ENCODE measurements at places on chromosomes 7 and 10.

DNA sequence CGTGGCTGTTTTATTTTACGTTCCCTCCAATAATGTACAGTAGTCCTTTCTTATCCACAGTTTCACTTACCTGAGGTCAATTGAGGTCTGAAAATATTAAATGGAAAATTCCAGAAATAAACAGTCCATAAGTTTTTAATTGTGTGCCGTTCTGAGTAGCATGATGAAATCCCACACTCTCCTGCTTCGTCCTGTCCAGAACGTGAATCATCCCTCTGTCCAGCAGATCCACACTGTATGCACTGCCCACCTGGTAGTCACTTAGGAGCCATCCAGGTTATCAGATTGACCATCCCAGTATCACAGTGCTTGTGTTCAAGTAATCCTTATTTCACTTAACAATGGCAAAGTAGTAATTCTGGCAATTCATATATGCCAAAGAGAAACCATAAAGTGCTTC is 46.3 kb downstream of the STARD3NL start:
- DNase-seq: no peak

DNA sequence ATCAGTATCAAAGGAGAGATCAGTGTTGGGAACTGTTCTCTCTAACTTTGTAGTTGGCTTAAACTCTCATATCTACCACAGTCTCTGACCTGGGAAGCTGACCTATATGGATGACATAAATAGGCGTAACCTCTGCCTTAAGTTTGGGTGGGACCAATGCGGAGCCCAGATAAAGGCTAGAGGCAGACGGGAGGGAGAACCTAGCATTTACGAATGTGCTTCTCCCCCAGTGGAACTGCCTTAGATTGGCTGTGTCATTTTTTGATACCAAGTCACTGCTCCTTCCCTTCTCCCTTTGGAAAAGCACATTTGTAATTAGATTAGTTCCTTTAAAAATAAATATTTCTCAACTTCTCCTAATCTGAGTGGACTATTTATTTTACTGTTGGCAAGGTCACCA is 23.7 kb upstream of the LRRN3 start:
- no peak for DNase-seq

DNA sequence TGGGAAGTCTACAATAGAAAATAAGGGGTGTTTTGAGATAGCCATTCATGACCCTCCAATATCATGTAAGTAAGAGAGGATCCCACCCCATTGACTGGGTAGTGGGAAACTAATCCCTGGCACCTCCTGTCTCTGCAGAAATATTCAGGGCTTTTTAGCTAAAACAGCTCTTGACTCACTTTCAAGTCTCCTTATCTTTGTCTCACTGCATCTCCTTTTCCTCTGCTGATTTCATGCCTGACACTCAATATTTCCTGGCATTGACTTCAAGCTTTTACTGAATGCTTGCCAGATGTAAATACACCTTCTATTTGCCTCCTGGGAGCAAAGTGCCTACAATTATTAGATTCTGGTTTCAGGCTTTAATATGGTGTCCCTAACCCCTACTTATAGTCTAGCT is 57.1 kb downstream of the CHRM2 start:
- DNase-seq: peak; percentile 26

GRCh38 chr10:24907956-24908355 is 44.5 kb downstream of the PRTFDC1 start:
- DNase-seq: no peak

GRCh38 chr10:58291538-58292174 is 22.7 kb downstream of the CISD1 start:
- peak; percentile 33 for DNase-seq

GRCh38 chr7:55280031-55280454 is 85.1 kb upstream of the LANCL2 start:
- DNase-seq: peak; percentile 64

GRCh38 chr7:143429770-143430698 is 13.2 kb upstream of the TAS2R60 start:
- DNase-seq: no peak

DNA sequence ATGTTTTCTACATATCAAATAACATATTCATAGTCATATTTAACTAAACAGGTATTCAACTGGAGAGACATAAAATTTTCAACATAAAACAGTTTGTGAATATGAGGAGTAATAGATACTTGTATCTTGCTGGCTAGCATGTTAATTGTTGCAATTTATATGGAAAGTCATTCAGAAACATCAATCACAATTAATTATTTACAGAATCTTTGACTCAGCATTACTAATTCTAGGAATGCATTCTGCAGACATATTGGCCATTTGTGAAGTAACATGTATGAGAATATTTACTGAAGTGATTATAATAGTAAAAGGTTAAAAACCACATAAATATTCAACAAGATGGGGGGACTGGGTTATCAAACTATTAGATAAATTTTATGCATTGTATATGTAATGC is 203.7 kb downstream of the TSPAN12 start:
- no peak for DNase-seq

DNA sequence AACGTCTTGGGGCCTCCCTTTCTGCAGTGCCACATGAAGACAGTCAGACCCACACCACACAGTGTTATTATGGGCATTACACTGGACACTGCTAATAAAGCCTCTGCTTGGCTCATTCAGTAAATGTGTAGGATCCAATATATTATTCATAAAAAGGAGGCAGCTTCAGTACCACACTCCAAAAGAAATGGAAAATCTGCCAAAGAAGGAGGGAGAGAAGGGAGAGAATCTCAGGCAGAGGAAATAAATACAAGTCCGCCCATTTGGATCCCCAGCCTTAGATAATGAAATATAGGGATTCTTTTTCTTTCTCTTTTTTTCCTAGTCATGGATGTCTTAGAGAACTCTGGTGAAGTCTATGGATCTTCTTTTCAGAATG is 162.2 kb downstream of the ELMO1 start:
- no peak for DNase-seq

GRCh38 chr7:53518319-53518718 is 482.9 kb downstream of the POM121L12 start:
- no peak for DNase-seq

- DNase-seq: no peak
Observed at GRCh38 chr7:4784799-4785198, 9.4 kb downstream of the AP5Z1 start.

GRCh38 chr7:1944619-1945210 is 274.6 kb downstream of the ELFN1 start:
- DNase-seq: no peak

DNA sequence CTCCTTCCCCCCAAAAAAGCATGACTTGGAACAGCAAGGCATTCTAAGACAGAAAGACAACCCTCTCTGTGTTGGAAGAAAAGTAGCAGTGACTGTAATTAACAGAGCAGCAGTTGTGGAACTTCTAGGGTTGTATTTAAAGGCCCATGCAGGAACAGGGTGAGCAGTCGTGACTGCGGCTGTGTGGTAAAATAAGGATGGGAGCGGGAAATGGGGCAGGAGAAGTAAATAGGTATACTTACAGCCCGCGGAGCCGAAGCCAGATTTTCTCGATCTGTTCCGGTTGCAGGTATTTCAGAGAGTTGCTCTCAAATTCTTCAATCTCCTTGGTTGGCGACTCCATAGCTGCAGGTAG is 179 bp downstream of the PDE1C start:
- DNase-seq: no peak

GRCh38 chr10:4776234-4776638 is 49.8 kb upstream of the AKR1E2 start:
- DNase-seq: no peak

DNA sequence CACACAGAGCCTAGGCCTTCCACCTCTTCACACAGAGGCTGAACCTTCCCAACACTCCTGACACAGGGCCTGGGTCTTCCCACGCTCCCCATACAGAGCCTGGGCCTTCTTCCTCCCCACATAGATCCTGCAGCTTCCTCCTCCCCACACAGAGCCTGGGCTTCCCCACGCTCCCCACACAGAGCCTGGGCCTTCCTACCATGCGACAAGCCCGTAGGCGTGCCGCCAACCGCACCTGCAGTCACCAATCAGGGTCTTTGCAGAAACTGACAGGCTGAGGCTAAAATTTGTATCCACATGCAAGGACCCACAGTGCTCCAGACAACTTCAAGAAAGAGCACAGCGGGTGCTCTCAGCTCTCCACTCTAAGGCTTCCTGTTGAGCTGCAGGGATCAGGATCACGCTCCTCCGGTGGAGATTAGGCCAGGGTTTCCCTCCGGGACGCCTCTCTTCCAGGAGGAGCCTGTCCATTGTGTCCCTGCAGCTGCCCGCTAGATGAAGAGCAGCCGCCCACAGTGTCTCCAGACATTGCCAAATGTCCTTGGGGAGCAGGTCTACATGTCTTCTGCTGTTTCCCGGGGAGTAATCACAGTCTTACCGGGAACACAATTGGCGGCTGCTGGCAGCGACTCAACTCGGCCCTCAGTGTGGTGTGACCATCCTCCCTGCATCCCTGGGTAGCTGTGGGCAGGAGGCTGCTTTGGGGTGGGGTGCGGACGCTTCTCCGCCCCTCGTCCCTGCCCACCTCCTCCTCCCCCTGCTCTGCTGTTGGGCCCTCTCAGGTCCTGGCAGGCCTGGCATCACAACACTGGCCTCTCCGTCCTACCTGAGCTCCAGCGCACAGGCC is 9.7 kb downstream of the CFAP46 start:
- DNase-seq: no peak

- no peak for DNase-seq
Observed at GRCh38 chr10:51468424-51468823, 231.0 kb downstream of the CSTF2T start.

DNA sequence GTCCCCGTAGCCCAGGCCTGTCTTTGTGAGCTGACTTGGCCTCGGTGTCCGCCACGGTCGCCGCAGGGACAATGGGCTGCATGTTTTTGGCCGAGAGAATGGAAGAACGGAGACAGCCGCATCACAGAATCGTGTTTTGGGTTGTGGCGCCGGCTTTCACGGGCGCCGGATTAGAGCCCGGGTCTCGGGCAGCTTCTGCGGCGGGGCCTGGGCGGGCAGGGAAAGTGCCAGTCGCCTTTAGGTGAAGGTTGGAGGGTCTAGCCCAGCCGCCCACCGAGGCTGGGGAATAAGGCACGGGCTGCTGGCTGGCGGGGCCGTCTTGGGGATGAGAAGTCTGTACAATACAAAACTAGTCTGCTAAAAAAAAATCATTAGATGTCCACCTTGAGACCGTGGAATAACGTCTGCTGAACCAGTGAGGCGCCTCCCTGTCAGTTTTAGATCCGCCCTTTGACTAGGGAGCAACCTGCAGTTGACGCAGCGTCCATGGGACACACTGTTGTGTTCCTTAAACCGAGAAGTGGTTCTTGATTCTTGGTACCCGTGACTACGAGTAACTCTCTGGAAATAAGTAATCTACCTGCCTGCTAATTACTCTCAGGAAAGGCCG is 577 bp downstream of the DNAJB9 start:
- peak; percentile 30 for DNase-seq

GRCh38 chr7:69744026-69744425 is 145.8 kb downstream of the AUTS2 start:
- DNase-seq: no peak

DNA sequence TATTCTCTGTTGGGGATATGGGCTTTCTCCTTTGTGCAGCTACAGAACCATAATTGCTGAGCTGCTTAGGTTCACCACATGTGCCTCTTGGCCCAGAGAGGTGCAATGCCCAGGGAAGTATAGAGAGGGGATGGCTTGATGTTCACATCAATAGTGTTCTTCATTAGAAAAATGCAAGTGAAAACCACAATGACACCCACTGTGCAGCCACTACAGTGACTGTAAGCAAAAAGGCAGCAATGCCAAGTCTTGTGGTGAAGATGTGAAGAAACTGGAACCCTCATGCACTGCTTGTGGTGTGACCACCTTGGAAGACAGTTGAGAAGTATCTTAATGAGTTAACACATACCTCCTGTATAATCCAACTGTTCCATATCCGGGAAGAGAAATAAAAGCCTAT is 318.9 kb upstream of the ZMIZ1 start:
- no peak for DNase-seq

- DNase-seq: no peak
Observed at GRCh38 chr7:129123510-129123857, 21.0 kb upstream of the TSPAN33 start.

GRCh38 chr7:129606803-129607202 is 4.7 kb upstream of the NRF1 start:
- no peak for DNase-seq

DNA sequence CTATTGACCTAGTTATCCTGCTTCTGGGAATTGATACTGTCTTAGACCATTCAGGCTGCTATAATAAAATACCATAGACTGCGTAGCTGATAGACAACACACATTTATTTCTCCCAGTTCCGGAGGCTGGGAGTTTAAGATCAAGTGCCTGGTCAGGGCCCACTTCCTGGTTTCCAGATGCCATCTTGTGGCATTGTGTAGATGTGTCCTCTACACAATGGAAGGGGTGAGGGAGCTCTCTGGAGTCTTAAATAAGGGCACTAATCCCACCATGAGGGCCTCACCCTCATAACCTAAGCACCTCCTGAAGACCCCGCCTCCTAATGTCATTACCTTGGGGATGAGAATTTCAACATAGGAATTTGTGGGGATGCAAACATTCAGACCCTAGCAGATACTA is 62.4 kb downstream of the SLC35B4 start:
- no peak for DNase-seq

DNA sequence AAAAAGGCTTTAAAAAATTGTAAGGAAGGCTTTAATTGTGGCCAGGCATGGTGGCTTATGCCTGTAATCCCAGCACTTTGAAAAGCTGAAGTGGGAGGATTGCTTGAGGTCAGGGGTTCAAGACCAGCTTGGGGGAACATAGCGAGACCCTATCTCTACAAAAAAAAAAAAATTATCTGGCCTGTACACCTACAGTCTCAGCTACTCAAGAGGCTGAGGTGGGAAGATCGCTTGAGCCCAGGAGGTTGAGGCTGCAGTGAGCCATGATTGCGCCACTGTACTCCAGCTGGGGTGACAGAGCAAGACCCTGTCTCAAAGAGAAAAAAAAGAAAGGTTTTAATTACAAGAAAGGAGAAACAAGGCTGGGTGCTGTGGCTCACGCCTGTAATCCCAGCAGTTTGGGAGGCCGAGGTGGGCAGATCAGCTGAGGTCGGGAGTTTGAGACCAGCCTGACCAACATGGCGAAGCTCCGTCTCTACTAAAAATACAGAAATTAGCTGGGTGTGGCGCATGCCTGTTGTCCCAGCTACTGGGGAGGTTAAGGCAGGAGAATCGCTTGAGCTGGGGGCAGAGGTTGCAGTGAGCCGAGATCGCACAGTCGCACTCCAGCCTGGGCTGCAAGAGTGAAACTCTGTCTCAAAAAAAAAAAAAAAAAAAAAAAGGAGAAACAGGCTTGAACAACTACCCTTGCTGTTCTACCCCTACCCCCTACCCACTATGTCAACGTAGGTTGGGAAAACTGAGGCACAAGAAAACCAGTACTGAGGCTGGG is 83.7 kb downstream of the CARD11 start:
- DNase-seq: no peak

DNA sequence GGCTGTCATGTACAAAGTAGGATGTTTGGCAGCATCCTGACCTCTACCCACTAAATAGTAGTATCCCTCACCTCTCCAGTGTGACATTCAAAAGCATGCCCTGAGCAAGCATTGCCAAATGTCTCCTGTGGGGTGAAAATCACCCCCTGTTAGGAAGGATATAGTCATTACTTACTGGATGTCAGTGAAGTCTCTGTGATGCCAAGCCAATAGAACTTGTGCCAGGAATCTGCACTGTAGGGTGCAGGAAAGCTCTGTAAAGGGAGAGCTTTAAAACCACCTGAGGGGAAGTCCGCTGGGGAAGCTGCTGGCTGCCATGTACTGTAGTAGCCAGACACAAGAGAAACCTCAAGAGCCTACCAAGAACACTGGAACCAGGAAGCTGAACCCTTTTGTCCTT is 170.7 kb upstream of the DKK1 start:
- no peak for DNase-seq

- DNase-seq: no peak
Observed at GRCh38 chr10:45520476-45520875, 146.5 kb downstream of the ALOX5 start.

Measured in NCI-H2029 (cell line).